Stimulated activated CD8-positive, alpha-beta memory T cell treated with anti-CD3 and anti-CD28 coated beads, Interleukin-15, amount 100 ng/mL, for 1 hour (primary cell): ENCODE measurements at places on chromosomes 11 and 22.

DNA sequence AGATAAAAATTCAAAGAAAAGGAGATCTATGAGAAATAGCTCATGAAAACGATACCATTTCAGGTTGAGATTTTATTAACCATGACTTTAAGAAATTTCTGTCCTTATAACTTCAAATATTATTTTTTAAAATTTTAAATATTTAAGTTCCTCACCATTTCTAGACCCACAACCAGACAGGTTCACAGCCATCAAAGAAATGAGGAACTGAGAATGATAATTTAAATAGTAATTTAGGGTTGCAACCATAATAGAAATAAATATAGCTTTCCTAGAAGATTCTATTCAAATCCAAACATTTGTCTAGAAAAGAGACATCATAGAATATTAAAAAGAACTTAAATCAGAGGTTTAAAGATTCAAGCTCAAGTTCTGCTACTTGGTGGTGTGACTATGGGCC is 5.9 kb upstream of the VWA5A start:
- no peak for DNase-seq

DNA sequence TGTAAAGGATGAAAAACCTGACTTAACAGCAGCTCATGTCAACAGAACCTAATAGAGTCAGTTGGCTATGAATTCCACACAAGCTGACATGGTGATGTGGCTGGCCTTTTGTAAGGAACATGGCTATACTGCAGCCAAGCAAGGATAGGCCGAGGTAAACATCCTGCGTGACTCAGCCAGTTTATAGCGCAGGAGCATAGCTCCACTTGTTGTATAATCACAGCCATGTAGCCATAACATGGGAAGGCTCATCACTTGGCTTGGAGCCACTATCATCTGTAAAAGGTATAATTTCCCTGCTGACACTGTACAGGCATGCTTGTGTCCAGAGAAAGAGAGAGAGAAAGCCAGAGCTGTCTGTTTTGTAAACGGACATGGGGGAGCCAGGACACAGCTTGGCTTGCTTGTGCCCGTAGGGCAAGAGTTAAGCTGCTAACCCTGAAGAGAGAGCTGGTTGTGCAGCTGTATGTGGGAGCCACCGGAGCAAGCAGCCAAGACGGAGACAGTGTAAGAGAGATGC is 104.4 kb upstream of the PLET1 start:
- no peak for DNase-seq

DNA sequence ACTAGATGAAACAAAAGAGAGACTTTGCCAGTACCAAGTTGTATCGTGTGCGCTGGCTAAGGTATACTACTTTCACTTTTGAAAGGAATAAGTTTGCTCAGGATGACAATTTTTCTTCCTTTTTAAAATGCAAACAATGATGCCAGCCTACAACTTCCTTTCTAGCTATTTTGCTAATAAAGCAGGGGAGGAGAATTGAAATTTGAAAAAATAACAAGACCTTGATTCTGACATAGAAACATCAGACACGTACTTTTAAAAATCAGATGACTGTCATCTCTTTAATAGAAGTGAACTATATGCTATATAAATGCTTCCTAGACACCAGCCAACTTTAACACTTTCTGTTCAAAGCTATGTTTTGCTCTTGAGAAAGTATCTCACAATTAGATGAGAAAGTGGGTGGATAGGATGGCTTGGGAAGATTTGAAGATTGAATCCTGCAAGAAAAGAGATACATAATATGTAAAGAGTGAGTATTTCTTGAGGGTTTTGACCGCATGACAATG is 41.7 kb upstream of the BLID start:
- no peak for DNase-seq

- no peak for DNase-seq
These were observed 43.1 kb upstream of the LINC01488 start for GRCh38 chr11:69438286-69438920.

- no peak for DNase-seq
These were observed 59.2 kb upstream of the ATXN10 start for GRCh38 chr22:45612451-45612901.

GRCh38 chr11:57777969-57778317 is 16.3 kb downstream of the CTNND1 start:
- DNase-seq = no peak

DNA sequence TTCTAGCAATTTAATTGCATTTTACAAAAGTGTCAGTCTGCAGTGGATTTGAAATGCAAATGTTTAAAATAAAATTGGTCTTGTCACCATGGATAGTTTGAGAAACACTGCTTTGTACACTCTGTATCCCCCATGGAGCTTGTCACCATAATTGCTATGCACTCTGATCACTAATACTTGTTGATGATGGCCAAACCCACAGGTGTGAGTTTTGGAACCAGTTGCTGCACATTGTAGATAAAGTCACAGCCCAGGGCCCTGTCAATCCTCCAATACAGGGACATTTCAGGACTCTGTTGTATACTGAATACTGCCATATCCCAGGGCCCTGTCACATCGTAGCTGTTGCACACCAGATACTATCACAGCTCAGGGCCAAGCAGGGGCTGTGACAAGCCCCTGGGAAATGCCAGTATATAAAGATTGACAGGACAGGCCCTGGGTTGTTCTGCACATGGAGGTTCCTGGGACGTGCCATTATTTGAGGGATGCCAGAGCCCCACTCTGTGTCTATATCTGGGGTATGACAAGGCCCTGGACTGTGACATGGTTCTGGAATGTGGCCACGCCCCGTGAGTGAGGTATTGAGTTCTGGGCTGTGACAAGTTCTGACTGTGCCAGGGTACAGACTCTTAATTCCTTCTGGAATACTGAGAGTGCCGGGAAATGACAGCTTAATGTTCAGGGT is 27.9 kb upstream of the SMPD1 start:
- DNase-seq = no peak

- DNase-seq = no peak
These were observed 177.7 kb downstream of the SNX19 start for GRCh38 chr11:130738611-130739010.

DNA sequence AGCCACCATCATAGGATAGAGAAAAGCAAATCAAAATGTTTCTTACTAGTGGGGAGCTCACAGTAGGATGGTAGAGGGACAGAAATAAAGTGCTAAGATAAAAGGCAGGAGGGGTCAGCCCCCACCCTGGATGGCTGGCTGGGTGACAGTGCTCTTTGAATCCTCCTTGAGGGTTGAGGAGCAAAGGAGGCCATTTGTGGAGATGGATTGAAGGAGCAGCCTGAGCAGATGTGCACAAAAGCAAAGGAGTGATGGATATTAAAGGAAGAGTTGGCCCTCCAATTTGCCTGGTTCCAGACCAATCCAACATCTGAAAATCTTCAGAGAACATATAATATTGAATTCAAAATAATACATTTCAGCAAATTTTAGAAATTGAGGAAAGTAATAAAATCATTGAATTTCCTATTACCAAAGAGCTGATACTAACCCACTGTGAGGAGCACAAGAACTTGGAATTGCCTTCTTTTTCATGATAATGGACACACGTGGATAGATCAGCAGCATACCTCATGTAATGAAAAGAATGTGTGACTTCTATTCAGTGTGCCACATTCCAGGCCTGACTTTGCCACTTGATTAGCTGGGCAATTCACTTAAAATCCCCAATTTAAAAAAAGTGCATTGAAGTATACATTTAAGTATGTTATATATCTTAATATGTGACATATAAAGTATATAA is 287.0 kb downstream of the FAT3 start:
- DNase-seq = no peak

DNA sequence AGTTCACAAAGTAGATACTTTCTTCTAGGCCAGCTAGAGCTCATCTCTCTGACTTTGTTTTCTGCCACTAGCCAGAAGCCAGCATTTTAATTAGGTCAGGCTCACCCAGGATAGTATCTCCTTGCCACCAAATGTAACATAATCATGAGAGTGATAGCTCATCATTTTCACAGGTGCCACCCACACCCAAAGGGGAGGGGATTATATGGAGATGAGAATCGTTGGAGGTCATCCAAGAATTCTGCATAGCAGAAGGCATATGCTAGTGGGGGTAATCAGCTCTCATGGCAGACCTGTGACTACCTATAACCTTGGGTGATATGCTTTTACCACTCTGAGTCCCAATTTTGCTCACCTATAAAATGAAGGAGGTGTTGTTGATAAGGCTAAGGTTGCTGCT is 523.0 kb downstream of the METTL15 start:
- DNase-seq = no peak

DNA sequence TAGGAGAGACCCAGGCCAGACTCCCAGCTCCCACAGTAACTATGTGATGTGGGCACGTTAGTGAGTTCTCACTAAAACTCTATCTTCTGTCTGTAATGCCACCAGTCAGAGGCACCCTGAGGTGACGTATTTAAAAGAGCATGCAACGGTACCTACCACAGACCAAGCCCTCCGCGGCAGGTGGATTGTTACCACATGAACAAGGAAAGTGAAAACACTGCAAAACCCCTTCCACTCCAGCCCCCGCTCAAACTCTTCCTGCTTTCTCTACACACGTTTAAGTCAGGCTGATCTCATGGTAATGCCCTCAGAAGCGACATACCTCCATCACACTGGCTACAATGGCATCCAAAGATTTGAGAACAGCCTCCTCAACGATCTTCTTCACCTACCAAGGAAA is 36.7 kb downstream of the SERPIND1 start:
- DNase-seq = peak; percentile 13

- peak; percentile 94 for DNase-seq
These were observed 2.0 kb upstream of the PTDSS2 start for GRCh38 chr11:447923-448731.

GRCh38 chr11:32289701-32290100 is 145.6 kb downstream of the WT1 start:
- DNase-seq = no peak

DNA sequence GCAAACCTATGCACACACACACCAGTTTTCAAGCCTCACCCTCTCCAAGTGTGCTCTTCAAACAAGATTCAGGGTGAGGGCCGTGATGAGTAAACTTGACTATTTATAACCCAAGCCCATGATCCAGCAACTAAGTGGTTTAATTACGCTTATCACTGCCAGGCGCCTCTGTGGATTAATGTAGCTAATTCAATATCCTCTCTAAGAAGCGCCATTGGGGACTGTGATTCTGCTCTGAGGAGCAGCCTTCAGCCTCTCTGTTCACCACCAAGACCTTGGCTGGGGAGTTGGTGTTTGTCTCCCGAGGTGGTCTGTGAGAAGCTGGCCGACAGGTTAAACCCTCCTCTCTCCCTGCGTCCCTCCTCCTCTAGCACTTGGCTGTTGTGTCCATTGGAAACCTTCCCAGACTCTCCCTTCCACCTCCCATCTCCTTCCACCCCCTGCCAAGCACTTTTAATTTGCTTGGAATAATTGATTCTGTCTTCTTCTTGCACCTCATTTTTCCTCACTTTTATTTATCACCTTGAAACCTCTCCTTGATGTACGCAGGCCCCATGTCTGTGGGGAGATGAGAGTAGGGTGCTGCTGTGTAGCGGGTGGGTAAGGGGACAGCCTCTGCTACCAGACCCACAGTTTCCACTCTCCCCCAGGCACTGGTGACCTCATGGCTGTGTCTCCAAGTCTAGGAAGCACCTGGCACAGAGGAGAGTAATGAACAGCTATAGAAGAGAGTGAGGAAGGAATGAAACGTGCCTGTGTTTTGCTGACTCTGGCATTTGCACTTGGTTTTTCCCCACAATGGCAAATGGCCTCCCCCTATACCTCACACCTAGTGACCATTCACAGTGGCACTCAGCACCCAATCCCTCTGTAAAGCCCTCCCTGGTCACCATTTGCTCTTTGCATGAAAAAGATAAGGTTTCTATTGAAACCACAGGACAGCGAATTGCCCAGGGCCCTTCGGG is 236.6 kb downstream of the GRIK4 start:
- DNase-seq = no peak

DNA sequence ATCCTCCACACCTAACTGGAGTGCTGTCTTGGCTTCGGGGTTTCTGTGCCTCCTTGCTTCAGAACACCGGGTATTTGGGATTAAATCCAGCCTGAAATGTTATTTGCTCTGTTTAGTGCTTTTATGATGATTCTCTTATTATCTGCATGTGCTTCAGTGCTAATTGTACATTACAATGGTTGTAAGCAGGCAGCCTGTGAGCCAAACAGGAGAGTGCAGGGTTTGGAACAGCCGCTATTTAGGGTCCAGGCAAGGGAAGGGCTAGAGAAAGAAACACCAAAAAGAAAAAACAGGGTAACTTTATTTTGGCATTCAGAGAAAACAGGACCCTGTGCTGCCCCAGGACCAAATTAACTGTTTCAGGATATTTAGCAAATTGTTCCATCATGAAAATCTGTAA is 72.7 kb downstream of the RCN1 start:
- no peak for DNase-seq

- no peak for DNase-seq
These were observed 580.4 kb downstream of the CNTN5 start for GRCh38 chr11:99601179-99601578.

DNA sequence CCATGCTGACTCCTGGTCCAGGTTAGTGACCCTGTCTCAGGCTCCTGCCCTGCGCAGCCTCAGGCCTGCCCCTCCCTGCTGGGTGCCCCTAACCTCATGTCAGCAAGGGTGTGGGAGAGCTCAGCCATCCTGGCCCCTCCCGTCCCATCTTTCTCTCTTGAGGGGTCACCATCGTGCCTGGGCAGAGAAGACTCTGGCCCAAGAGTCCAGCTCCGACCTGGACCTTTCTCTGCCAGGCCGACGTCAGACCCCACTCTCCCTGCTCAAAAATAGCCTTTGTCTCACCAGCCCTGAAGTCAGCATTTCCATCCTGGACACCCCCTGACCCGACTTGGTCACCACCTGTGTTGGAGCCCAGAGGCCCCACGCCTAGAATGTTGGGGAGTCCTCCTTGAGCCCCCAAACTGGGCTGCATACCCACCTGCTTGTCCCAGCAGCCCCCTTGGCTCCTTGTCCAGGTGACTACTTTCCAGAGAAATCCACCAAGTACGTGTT is 4.9 kb downstream of the SCGB1C1 start:
- no peak for DNase-seq

- DNase-seq = no peak
These were observed 125.7 kb upstream of the DDI1 start for GRCh38 chr11:103910721-103911120.

- no peak for DNase-seq
These were observed 51.9 kb downstream of the TPCN2 start for GRCh38 chr11:69100454-69101114.

GRCh38 chr11:126716456-126717083 is 284.0 kb downstream of the KIRREL3 start:
- DNase-seq = no peak
